ENCODE measurements at places on chromosomes 2 and 18.
A peak's percentile ranks its signal among the peaks of the same experiment; 100 is the strongest.

GRCh38 chr2:101617188-101617587, 80.3 kb upstream of the MAP4K4 start:
- peak; percentile 35 for DNase-seq

DNA sequence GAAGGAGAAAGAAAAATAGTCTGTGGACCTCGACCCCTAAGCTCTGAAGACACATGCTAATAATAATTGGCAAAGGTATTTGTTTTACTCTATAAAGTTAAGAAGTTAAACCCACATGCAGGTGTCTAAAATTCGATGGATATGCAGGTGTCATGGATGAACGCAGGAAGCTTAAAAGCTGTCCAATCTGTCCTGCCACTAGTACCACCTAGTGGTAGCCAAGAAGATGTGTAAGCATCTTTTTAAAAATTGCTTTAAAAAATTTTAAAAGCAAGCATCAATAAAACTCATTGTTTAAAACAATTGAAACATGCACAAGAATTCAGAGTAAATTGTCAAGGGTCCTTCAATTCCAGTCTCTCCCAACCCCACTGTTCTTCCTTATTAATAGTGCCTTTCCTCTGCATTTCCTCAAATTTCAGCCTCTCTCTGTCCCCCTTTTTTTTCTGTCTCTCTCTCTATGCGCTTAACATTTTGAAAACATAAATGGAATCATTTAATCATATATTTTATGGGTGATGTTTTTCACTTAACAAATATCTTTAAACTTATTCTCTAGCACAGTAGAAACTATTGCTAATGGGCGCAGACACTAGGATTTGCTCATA, 30.6 kb upstream of the PPP3R1 start:
- DNase-seq: peak; percentile 14

DNA sequence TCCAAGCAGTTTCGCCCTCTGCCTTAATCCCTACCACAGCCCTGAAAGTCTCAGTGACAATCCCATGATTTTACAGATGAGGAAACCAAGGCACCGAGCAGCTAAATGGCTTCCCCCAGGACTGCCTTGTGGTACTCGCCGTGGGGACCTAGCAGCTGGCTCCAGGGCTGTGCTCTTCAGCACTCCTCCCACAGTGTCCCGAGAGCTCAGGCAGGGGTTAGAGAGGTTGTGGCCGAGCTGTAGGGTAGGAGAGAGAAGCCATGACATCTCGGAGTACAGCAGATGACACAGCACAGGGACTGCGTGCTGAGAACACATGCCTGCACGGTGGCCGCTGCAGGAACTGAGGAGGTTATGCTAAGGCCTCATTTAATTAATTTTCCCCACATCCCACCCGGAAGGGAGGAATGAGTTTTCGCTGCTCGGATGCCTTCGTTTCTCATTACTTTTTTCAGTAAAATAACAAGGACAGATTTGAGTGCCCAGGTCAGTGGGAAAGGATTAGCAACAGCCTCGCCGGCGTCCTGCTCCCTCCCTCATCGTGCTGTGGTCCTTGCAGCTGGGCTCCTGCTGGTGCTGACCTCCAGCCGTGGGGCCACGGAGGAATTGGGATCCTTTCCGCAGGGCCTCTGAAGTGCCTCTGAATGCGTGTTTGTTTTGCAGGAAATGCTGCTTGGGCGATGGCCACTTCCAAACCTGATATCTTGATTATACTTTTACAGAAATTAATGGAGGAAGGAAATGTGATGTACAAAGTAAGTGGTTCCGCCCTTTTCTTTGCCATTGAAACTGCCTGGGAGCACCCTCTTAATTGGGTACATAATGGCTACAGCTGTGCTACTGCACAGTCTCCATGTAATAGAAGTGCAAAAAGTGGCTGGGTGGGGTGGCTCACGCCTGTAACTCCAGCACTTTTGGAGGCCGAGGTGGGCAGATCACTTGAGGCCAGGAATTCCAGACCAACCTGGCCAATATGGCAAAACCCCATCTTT, 61.2 kb downstream of the WDSUB1 start:
- no peak for DNase-seq

GRCh38 chr2:101205521-101206479, 46.9 kb upstream of the CNOT11 start:
- peak; percentile 88 for DNase-seq

- DNase-seq: no peak
Measured at GRCh38 chr2:10002681-10003080, 40.7 kb upstream of the KLF11 start.
